ENCODE measurements at places on chromosomes 4 and X. TPM values are rescaled to one million over a fixed set of nuclear protein-coding genes. Genes with fewer than 3 reads are reported as not detected.

The AMMECR1 gene
- 8.5 TPM for total RNA-seq

The CENPVL1 gene
- total RNA-seq, result not detected

GRCh38 chr4:4659871-4660651 is 118.2 kb upstream of the STX18 start:
- no peak overlapping the region for H3K27ac ChIP-seq
- H3K4me1 ChIP-seq, result no peaks in the 10 kb centered on the region
- no peak overlapping the region for H3K4me3 ChIP-seq
- DNase-seq, result no peak
- no peaks in the 10 kb centered on the region for H3K36me3 ChIP-seq

The CCDC110 gene
- not detected for total RNA-seq

DNA sequence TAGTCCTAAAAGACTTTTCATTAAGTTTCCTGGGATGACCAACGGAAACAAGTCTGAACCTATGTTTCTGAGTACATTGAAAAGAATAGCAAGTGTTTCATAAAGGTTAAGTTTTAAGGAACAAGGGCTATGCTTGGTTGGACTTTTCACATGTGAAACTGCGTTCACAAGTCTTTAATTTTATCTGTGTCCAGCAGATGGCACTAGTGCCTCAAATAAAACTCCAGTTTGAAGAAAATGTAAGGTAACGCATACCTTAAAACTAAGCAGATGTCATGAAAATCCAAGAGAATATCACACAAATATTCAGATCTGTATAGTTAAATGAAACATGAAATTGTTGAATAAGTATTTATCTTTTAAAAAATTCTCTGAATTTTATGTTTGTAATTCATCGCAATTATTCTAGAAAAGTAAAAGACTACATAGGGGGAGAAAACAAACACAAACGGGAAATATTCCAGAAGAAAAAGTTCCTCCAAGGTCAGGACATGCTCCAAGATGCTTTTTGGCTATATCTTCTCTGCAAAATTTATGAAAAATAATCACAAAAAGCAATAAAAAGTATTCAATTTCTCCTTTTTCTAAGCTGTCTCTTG is 89.6 kb upstream of the MAD2L1 start:
- H3K27me3 ChIP-seq, result no peaks in the 10 kb centered on the region
- no peak overlapping the region for H3K27ac ChIP-seq
- no peak overlapping the region for H3K4me3 ChIP-seq
- peak; percentile 89 for DNase-seq
- H3K36me3 ChIP-seq, result no peaks in the 10 kb centered on the region

- no peaks in the 10 kb centered on the region for H3K36me3 ChIP-seq
- no peaks in the 10 kb centered on the region for H3K4me1 ChIP-seq
- no peak for DNase-seq
- no peak overlapping the region for H3K27ac ChIP-seq
These were observed 438.7 kb upstream of the AR start for GRCh38 chrX:67104982-67105757.

The ETDB gene
- not detected for total RNA-seq

The MRFAP1L1 gene
- 41.9 TPM for total RNA-seq

The PAGE2B gene
- total RNA-seq, result not detected

GRCh38 chrX:12972243-12972642 is 2.7 kb upstream of the TMSB4X start:
- H3K4me1 ChIP-seq, result peaks cover 21% of the 10 kb centered on the region
- H3K27me3 ChIP-seq, result no peaks in the 10 kb centered on the region
- H3K36me3 ChIP-seq, result peaks cover 10% of the 10 kb centered on the region
- no peak overlapping the region for H3K27ac ChIP-seq
- no peak for DNase-seq
- no peak overlapping the region for H3K4me3 ChIP-seq

DNA sequence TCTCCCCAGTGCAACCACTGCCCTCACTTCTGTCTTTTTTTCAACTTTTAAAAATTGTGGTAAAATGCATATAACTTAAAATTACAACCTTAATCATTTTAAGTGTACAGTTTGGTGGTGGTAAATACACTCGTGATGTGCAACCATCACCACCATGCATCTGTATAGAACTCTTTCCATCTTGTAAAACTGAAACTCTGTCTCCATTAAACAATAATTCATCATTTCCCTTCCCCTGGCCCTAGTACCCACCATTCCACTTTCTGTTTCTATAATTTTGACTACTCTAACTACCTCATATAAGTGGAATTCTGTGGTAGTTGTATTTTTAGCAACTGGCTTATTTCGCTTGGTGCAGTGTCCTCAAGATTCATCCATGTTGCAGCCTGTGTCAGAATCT is 6.8 kb upstream of the CTBP1 start:
- H3K36me3 ChIP-seq, result no peaks in the 10 kb centered on the region
- no peaks in the 10 kb centered on the region for H3K4me1 ChIP-seq
- no peaks in the 10 kb centered on the region for H3K27me3 ChIP-seq
- no peak overlapping the region for H3K4me3 ChIP-seq
- no peak for DNase-seq

The FABP2 gene
- not detected for total RNA-seq

DNA sequence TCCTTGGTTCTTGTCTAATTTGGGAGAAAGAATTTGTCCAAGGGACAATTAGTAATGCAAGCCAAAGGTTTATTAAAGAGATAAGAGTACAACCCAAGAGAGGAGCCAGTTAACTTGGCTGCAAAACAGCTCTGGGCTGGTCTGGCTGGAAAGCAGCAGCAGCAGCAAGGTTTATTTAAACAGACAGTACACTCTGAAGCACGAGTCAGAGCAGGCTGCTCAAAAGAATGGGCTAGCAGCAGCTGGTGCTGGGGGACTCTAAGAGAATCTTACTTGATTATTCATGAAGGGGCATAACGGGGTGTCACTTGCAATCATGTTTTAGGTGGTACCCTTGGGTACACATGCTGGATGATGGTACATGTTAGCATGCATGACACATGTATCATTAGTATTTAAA is 17.1 kb upstream of the CT47C1 start:
- H3K27ac ChIP-seq, result no peak overlapping the region
- DNase-seq, result no peak
- no peak overlapping the region for H3K4me3 ChIP-seq
- no peaks in the 10 kb centered on the region for H3K36me3 ChIP-seq

GRCh38 chr4:186029571-186030398 is 39.2 kb upstream of the TLR3 start:
- H3K27me3 ChIP-seq, result no peaks in the 10 kb centered on the region
- H3K4me1 ChIP-seq, result no peaks in the 10 kb centered on the region
- DNase-seq, result no peak

DNA sequence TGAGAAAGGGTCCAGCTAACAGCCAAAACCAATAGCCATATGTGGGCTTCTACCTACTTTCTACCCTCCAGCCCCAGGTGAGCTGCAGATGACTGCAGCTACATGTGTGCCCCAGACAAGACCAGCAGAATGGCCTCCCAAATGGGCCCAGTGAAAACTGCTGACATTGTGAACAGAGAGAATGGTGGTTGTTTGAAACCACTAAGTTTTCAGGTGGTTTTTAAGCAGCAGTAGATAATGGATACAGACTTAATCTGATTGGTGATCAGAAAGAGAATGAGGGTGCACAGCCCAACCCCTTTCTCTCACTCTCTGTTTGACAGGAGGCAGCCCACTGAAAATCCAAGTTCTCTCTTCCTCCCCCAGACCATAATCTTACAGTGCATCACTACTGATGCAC is 42.5 kb upstream of the BBS12 start:
- no peak overlapping the region for H3K27ac ChIP-seq
- H3K4me1 ChIP-seq, result no peaks in the 10 kb centered on the region
- no peaks in the 10 kb centered on the region for H3K36me3 ChIP-seq
- no peak for DNase-seq

Data from Karpas-422 (cell line).